Astrocyte (in vitro differentiated cells and primary cell): ENCODE measurements at places on chromosomes 6 and 20. TPM values are rescaled to one million over a fixed set of nuclear protein-coding genes. Genes with fewer than 3 reads are reported as not detected.

Gene DEFB128
- total RNA-seq: not detected in 2 replicates

Gene TSPYL1
- 87.8 and 91.7 TPM in 2 replicates for total RNA-seq

GRCh38 chr6:44956396-44956795, 371.7 kb upstream of the RUNX2 start:
- peak; percentile 81 for DNase-seq

DNA sequence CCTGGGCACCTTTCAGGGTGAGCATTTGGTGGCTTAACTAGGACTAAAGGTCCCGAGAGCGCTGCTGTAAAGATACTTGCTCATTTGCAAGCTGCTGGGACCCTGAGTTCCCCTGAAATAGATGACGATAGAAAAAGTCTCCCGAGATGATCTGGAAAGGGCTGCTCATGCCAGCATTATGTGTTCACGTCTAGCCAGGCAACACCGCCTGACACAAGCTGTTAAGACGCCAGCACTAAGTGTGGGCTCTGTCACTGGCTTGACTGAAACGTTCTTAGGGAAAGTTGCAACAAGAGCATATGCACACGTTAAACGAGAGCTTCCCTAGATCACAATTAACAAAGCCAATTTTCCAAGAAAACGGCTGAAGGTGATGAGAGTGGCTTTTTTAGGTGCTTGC, 113.7 kb downstream of the SLC23A2 start:
- DNase-seq: no peak

DNA sequence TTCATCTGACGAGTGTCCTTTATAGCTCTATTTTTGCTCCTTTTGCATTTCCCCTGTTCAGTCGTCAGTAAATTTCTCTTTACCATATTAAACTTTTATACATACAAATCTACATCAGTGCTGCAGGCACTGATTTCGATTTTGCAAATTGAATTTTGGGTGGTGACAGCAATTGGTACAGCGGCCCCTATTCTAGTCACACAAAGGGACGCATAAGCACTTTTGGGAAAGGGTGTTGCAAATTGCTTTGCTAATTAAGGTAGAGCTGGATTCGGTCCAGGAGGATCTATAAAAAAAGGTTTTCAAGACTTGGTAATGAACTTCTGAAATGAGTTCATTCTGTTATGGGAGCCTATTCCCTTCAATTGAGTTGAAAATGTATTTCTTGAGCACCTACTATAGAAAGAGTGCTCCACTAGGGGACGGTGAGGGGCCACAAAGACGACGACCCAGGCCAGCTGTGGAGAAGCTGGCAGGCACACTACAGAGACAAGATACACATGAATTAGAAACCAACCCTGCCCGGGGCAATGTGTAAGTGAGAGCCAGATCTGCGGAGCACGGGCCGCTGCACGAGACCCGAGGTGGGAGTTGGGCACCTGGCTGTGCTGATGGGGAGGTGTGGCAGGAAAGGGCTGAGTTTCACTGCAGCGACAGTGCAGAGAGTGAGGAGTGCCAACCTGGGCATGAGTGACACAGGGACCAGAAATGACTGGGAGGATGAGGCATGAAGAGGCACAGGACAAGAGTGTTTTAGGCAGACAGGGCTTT, 5.4 kb downstream of the UQCC2 start:
- DNase-seq: no peak

DNA sequence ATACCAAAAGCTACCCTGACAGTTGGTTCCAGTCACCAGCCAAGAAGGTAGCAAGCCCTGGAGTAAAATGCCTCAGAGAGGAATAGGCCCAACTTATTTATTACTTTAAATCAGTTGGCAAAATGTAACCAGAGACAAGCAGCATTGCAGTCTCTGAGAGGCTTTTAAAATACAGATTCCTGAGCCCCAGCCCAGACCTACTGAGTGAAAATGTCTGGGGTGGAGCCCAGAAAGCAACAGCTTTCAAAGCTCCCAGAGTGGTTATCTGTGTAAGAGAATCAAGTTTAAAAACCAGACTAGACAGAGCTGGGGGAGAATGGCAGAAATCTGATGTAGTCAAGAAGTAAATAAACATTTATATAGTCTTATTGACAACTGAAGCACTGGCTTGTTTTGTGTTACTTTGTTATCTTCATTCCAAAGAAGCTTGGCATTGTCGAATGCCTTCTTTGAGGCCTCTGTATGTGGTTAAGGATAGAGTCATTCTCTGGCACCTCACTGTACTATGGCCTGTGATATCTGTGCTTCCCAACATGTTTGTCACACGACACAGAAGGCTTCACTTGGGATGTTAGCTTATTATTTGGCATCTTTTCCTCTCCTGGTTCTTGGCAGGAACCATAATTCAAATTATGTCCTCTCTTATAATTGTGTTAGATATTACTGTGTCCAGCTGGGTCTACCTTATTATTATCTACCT, 313.5 kb downstream of the SLC35F1 start:
- no peak for DNase-seq

DNA sequence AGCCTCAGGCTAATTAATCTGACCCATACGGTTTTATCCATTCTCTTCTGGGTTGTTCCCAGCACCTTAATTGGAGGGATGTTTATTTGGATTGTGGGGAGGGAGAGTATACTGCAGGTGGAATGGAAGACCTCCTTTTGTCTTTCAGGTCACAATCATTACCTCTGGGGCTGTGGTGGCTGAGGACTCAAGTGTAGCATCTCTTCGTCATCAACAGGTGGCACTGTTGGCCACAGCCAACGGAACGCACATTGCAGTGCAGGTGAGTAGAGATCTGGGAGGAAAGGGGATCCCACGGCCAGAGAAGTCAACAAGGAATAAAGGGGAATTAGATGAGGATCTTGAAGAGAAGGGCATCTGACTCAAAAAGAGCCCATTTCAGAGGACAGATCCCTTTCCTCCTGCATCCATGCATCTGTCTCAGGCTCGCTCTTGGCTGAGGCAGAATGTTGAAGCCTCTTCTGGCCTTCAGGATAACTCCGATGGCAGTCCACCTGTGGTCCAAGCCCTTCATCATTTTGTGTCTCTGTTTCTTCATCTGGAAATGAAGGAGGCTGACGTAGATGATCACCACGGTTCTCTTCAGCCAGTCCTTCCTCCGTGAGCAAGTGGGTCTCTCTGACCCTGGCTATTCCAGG, 3.2 kb upstream of the DEF6 start:
- no peak for DNase-seq

DNA sequence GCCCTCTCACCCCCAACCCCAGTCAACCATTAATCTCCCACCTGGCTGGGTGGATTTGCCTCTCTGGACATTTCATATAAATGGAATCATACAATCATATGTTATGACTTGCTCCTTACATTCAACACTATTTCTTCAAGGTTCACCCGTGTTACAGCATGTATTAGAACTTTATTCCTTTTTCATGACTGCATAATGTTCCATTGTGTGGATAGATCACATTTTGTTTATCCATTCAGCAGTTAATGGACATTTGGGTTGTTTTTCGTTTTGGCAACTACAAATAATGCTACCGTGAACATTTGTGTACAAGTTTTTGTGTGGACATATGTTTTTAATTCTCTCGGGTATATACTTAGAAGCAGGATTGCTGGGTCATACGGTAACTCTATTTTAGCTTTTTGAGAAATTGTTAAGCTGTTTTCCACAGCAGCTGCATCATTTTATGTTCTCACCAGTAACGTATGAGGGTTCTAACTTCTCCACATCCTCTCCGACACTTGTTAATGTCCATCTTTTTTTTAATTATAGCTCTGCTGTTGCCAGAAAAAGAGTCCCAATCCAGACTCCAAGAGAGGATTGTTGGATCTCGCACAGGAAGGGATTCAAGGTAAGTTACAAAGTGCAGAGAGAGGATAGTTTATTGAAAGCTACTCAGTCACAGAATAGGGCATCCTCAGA, 15.9 kb upstream of the BNIP5 start:
- no peak for DNase-seq

- DNase-seq: no peak
Observed at GRCh38 chr6:137177611-137178010, 4.2 kb upstream of the IL22RA2 start.
